ENCODE measurements at places on chromosomes 6 and 20.

DNA sequence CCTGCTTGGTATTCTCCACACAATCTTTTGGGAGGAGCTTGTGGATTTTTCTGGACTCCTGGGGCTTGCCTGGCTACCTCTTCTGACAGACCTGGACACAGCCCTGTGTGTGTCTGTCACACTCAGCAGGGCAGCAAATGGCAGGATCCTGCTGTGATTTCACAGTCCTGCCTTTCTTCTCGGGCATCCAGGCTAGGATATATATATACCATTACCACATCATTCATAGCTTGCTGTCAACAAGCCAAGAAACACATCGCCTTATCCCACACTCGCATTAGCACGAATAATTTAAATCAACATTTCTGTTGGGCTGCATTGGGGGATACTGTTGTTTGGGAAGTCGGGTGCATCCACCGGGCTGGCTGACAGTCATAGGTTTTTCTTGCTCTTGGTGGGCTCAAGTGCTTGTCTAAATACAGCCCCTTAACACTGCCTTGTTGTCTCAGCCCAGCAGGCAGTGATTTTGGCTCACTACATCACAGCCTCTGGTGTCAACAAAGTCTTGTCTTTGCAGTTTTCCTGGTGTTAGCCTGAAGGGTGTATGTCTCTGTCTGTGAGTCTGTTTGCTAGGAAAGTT is 154.9 kb upstream of the FERMT1 start:
- DNase-seq: no peak
- H3K27me3 ChIP-seq: no peaks in the 10 kb centered on the region
- no peaks in the 10 kb centered on the region for H3K36me3 ChIP-seq
- no peak overlapping the region for H3K27ac ChIP-seq
- H3K4me1 ChIP-seq: no peaks in the 10 kb centered on the region

GRCh38 chr6:33840048-33840926 is 36.5 kb upstream of the MLN start:
- H3K36me3 ChIP-seq: no peaks in the 10 kb centered on the region
- H3K4me3 ChIP-seq: no peak overlapping the region
- no peaks in the 10 kb centered on the region for H3K27me3 ChIP-seq

DNA sequence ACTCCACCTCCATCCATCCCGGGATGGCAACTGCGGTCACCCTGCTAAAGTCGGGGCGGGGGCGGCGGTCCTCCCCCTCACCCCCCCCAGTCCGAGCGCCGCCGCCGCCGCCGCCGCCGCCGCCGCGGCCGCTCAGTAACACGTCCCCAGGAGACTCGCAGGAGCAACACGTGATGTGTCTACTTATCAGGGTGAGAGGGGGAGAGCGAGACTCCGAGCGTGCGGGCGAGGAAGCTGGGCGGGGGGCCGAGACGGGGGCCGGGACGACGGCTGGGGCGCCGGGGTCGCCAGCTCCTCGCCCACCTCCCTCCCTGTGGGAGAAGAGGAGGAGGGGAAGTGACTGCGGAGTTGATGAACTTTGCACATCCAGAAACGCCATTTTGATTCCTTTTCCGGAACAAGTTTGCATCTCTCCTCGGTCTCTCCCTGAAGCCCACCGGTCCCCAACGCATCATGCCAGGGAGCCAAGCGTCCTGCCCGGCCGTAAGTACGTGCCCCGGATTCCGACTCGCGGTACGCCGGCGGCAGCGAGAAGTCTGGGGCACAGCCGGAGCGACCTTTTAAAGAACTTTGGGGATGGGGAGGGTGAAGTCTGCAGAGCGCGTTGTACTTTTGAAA is at the start of gene RREB1:
Gene RREB1 (plus strand): TSS at position 384 of the 618 bp plus-strand sequence. CDS start 73,951 bp downstream, outside the sequence.
- no peaks in the 10 kb centered on the region for H3K4me1 ChIP-seq
- peak within 1 kb of the TSS; percentile 94 for H3K27ac ChIP-seq
- H3K36me3 ChIP-seq: no peaks in the 10 kb centered on the region
- peak within 1 kb of the TSS; percentile 92 for H3K4me3 ChIP-seq
- DNase-seq: peak; percentile 54
- H3K27me3 ChIP-seq: no peaks in the 10 kb centered on the region

DNA sequence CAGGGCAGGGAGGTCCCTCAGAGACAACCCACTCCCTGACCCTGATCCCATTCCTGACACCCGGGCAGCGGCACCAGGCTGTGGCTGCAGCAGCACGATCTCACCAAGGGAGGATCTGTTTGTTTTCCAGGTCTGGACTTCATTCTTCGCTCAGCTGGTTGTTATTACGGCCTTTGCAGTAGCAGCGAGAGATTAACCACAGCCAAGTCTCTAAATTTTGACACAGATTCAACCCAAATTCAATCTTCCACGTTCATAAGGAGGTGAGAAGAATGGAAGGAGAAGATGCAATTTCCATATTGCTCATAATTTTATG is 91.1 kb upstream of the THBS2 start:
- no peak for DNase-seq
- H3K27ac ChIP-seq: peak overlapping the region; percentile 19
- no peaks in the 10 kb centered on the region for H3K36me3 ChIP-seq
- no peak overlapping the region for H3K4me3 ChIP-seq

GRCh38 chr6:149311766-149312165 is 5.7 kb upstream of the TAB2 start:
- no peaks in the 10 kb centered on the region for H3K36me3 ChIP-seq
- DNase-seq: no peak
- no peak overlapping the region for H3K27ac ChIP-seq
- no peaks in the 10 kb centered on the region for H3K27me3 ChIP-seq
- H3K4me3 ChIP-seq: no peak overlapping the region

DNA sequence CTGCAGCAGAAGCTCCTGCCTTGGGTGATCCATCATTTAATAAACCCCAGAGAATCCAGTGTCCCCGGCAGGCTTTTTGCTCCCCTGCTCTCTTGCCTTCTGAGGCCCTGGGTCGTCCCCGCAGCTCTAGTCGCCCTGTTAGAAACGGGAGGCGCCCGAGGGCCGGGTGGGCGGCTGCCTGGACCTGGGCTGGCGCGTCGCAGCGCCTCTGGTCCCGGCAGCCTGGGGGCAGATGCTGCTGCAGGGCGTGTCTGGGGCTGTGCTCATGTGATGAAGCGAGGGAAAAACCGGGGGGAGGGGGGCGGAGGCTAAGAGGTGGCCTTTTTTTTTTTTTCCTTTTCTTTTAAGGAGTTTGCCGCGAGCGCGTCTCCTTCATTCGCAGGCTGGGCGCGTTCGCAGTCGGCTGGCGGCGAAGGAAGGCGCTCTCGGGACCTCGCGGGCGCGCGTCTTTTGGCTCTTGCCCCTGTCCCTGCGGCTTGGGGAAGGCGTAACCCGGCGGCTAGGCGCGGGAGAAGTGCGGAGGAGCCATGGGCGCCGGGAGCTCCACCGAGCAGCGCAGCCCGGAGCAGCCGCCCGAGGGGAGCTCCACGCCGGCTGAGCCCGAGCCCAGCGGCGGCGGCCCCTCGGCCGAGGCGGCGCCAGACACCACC is 394 bp downstream of the AKAP12 start:
- H3K4me1 ChIP-seq: no peaks in the 10 kb centered on the region
- H3K4me3 ChIP-seq: peak overlapping the region; percentile 83
- peak overlapping the region; percentile 69 for H3K27ac ChIP-seq
- DNase-seq: peak; percentile 39

- no peak overlapping the region for H3K27ac ChIP-seq
- no peaks in the 10 kb centered on the region for H3K4me1 ChIP-seq
- H3K36me3 ChIP-seq: no peaks in the 10 kb centered on the region
- no peaks in the 10 kb centered on the region for H3K27me3 ChIP-seq
- no peak overlapping the region for H3K4me3 ChIP-seq
These were observed 6.1 kb upstream of the BRD2 start for GRCh38 chr6:32962213-32962826.

- H3K27me3 ChIP-seq: no peaks in the 10 kb centered on the region
- H3K27ac ChIP-seq: no peak overlapping the region
- H3K36me3 ChIP-seq: no peaks in the 10 kb centered on the region
- H3K4me3 ChIP-seq: no peak overlapping the region
These were observed 77.1 kb upstream of the SLC22A23 start for GRCh38 chr6:3533981-3534380.

DNA sequence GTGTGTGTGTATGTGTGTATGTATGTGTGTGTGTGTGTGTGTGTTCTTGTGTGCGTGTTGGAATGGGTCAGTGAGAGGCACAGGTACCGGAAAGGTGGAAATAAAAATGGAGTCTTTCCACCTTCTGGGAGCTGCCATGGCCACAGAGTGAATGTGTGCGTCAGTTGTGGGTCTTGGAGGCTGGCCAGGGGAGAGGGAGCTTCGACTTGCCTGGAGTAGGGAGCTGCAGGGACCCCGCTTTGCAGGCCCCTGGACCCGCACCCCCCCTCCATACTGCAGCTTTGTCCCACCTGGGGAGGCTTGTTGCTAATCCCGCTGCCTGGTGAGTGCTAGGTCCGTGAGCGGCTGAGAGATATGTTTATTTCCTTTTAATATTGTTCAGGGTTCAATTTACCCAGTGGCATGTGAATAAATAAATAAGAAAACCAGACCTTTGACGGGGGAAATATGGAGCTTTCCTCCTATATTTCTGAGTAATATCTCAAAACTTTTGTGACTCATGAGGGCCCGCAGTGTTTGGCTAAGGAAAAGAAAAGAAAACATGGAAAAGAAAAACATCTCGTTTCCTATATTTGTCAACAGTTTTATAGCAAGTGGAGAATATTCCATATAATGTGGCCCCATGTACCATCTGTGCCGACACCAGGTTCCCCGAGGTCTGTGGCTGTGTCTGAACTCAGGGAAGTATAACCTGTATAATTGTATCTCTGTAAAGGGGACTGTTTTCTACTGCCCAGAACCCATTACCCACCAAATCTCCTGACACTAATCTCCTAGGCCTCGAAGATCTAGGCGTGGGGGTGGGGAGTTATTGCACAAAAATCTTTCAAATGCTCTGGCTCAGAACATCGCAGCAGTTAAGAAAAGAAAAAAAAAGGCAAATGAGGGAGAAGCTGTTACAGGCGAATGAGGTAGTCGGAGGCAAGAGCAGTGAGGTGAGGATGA is 24.6 kb upstream of the CCDC167 start:
- no peaks in the 10 kb centered on the region for H3K4me1 ChIP-seq
- H3K36me3 ChIP-seq: no peaks in the 10 kb centered on the region
- no peak overlapping the region for H3K4me3 ChIP-seq
- H3K27me3 ChIP-seq: no peaks in the 10 kb centered on the region
- DNase-seq: no peak

DNA sequence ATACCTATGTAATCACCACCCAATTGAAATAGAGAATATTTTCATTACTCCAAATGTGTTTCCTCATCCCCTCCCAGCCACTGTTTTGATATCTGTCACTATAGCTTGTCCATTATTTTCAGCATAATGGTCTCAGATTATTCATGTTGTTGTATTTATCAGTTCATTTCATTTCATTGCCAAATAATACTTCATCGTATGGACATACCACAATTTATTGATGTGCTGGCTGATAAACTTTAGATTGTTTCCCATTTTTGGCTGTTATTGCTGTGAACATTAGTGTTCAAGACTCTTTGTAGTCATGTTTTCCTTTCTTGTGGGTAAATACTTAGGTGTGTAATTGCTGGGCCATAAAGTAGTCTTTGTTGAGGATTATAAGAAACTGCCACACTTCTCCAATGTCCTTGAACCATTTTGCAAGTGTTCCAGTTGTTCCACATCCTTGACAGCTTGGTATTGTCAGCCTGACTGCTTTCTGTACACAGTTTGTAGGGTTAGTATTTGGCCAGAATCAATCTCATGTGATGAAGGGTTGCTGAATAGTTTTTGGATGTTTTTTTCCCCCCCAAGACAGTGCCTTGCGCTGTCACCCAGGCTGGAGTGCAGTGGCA is 44.3 kb downstream of the JARID2 start:
- no peaks in the 10 kb centered on the region for H3K4me1 ChIP-seq
- H3K36me3 ChIP-seq: no peaks in the 10 kb centered on the region
- H3K27ac ChIP-seq: no peak overlapping the region
- no peak for DNase-seq

DNA sequence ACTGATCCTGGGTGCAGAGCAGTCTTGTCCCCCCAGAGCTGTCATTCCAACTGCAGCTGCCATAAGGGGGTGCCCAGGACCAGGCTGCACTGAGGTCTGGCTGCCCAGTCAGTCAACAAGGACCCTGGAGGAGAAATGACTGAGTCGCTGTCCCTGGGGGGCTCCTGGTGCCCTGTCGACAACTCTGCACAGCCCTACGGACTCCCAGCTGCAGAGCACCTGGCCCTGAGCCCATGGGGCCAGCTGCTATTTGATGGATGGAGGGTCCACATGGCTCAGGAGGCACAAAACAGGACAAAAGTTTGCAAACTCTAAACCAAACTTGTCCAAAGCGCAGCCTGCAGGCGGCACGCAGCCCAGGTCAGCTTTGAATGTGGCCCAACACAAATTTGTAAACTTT is 46.3 kb upstream of the RPS6KA2 start:
- H3K27me3 ChIP-seq: no peaks in the 10 kb centered on the region
- no peaks in the 10 kb centered on the region for H3K4me1 ChIP-seq
- H3K4me3 ChIP-seq: no peak overlapping the region
- no peak overlapping the region for H3K27ac ChIP-seq
- no peaks in the 10 kb centered on the region for H3K36me3 ChIP-seq

GRCh38 chr6:52190409-52190808 is 4.2 kb downstream of the IL17A start:
- no peak for DNase-seq
- H3K27me3 ChIP-seq: no peaks in the 10 kb centered on the region
- H3K4me1 ChIP-seq: no peaks in the 10 kb centered on the region
- no peaks in the 10 kb centered on the region for H3K36me3 ChIP-seq
- H3K27ac ChIP-seq: no peak overlapping the region

GRCh38 chr6:18395856-18396197 is 8.7 kb downstream of the RNF144B start:
- H3K4me1 ChIP-seq: peaks cover 4% of the 10 kb centered on the region
- H3K27ac ChIP-seq: no peak overlapping the region
- H3K36me3 ChIP-seq: no peaks in the 10 kb centered on the region
- no peak for DNase-seq
- no peaks in the 10 kb centered on the region for H3K27me3 ChIP-seq
- H3K4me3 ChIP-seq: no peak overlapping the region

DNA sequence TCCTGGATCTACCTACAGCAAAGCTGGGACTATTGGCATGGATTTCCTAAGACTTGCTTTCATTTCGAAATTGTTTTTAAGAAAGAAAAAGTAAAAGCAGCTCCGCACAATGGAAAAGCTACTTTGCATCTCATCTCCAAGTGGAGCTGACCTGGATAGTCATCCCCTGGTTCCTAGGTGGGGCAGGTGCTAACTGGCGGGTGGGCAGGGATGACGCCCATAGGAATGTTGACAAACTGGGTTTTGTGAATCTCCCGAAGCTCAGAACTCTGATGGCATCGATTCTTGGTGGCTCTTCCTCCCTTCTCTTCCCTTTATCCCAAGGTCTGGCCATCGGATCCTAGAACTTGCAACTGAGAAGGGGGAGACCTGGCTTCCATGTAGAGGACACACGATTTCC is 12.4 kb upstream of the EZR start:
- no peaks in the 10 kb centered on the region for H3K27me3 ChIP-seq
- no peak overlapping the region for H3K27ac ChIP-seq
- no peak for DNase-seq
- no peaks in the 10 kb centered on the region for H3K36me3 ChIP-seq

- H3K27ac ChIP-seq: no peak overlapping the region
- peaks cover 11% of the 10 kb centered on the region for H3K36me3 ChIP-seq
- H3K27me3 ChIP-seq: no peaks in the 10 kb centered on the region
- H3K4me3 ChIP-seq: no peak overlapping the region
These were observed 48.4 kb downstream of the PLAGL2 start for GRCh38 chr20:32158943-32159660.
